NCI-H1694 (cell line): ENCODE measurements at places on chromosomes 5 and 9.
A peak's percentile ranks its signal among the peaks of the same experiment; 100 is the strongest.

- no peak for DNase-seq
Observed at GRCh38 chr5:113425909-113426308, 8.9 kb downstream of the TSSK1B start.

DNA sequence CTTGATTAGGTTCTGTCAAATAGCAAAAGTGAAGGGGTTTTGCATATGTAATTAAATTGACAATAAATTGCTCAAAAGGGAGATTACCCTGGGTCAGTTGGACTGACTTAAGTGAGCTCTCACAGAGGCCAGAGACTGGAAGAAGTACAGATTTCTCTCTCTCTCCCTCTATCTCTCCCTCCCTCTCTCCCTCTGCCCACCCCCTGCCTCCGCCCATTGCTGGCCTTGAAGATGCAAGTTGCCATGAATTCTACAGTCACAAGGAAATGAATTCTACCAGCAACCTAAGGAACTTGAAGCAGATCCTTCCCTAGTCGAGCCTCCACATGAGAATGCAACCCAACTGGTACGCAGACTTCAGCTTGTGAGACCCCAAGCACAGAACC is 119.2 kb downstream of the LPAR1 start:
- no peak for DNase-seq

DNA sequence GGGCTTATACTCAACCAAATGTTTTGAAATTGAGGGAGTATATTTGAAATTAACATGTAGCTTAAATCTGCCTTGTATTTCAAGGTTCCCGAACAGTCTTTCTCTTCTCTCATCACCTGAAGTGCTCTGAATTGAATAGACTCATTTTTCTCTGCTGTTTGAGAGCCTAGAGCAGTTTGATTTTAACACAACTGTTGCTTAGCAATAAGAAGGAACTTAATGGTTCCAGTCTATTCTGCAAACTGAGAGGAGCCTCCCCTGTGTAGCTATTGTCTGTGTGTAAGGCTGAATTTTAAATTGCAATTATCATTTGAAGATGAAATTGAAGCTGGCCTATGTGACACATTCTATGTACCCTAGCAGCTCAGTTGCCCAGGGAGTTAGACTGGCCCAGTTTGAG is 87.1 kb upstream of the CKMT2 start:
- no peak for DNase-seq

GRCh38 chr5:59000211-59000610 is 417.3 kb downstream of the RAB3C start:
- no peak for DNase-seq

GRCh38 chr5:133293960-133294359 is 242.1 kb downstream of the HSPA4 start:
- no peak for DNase-seq

GRCh38 chr5:80754900-80755299 is 100.1 kb upstream of the DHFR start:
- DNase-seq, result peak; percentile 60

DNA sequence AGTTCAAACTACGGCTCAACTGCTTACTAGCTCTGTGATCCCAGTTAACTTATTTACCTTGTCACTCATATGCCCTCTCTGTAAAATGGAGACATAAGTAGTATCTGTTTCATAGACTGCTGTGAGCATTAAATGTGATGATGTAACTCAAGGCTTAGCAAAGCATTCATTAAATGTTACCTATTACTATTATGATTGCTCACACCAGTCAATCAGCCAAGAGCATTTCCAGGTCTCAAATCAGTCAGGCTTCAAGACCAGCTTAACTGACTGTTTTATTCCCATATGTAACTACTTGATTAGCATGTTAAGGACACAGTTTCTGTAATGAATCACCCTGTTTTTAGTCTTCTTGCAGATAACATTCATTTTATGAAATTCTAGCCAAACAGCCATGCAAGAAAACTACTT is 413.3 kb downstream of the MLLT3 start:
- DNase-seq, result no peak

DNA sequence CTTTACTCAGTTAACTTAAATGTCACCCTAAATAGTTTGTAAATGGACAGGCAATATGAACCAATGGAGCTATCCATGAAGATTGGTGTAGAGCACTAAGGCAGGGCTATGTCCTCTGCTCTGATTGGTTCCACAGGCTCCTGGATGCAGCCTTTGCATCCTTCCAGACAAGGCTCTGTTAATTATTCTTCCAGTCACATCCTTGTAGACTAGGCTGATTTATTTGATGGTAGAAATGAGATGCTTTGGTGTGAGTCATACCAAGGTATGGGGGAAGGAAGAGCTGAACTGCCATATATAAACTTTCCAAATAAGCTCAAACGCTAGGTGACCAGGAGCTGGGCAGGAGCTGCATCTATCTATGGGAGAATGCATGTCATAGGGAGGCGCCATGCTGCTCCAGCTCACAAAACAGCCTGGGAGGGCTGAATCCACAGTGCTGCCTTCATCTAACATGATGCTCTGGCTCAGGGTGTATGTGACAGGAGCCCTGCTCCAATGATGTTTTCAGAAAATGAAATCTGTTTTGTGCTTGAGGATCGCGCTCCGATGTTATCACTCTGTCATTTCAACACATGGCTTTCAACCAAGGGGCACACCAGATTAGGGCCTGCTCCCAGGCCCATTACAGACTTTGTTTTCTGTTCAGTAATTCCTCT is 818.0 kb upstream of the ZNF608 start:
- no peak for DNase-seq

GRCh38 chr5:96516631-96517071 is 83.6 kb upstream of the PCSK1 start:
- DNase-seq, result no peak

- no peak for DNase-seq
Observed at GRCh38 chr5:2166306-2166978, 283.7 kb upstream of the IRX4 start.

- DNase-seq, result no peak
Observed at GRCh38 chr9:127835991-127836516, 18.4 kb downstream of the ENG start.

DNA sequence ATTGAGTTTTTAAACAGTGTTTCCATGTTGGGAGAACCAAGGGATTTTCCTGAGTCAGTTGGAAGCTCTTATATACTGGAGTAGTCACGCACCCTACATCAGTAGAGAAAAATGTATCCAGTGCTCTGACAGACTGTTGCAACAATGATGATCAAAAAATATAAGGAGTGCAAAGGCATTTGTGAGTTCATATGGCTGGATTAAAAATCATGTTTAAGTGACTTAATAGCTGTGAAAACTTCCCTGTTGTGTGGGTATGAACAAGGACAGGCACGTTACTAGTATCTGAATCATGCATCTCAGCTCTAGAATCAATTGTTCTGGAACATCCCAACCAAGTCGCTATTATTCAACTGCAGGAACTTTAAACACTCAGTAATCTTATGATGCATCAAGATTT is 229.7 kb downstream of the ROR2 start:
- DNase-seq, result no peak

- DNase-seq, result no peak
Observed at GRCh38 chr9:138065287-138065686, 187.7 kb downstream of the CACNA1B start.

- no peak for DNase-seq
Observed at GRCh38 chr5:13659391-13659790, 285.1 kb downstream of the DNAH5 start.

DNA sequence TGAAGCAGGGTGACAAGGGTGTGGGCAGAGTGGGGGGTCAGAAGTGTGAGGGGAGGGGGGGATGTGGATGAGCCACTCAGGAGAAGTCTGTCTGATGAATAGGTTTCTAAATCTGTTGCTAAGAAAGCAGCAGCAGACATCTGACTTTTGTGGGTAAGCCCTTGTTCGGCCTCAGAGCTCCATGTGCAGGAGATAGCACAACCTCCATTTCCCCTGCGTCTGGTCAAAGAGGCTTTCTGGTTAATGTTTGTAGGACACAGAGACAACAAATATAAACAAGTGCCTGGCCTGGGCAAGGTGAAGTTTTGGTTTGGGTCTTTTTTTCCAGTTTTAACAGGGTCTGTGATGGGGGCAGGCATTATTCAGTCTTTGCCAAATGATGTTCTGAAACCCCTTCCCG is 57.0 kb upstream of the GNE start:
- DNase-seq, result no peak

- no peak for DNase-seq
Observed at GRCh38 chr9:95124582-95125367, 192.7 kb downstream of the FANCC start.

- DNase-seq, result no peak
Observed at GRCh38 chr5:1108865-1109174, 3.0 kb downstream of the SLC12A7 start.

- no peak for DNase-seq
Observed at GRCh38 chr5:123496892-123497291, 15.1 kb upstream of the CSNK1G3 start.

GRCh38 chr5:158988987-158989730 is 110.6 kb downstream of the EBF1 start:
- no peak for DNase-seq

DNA sequence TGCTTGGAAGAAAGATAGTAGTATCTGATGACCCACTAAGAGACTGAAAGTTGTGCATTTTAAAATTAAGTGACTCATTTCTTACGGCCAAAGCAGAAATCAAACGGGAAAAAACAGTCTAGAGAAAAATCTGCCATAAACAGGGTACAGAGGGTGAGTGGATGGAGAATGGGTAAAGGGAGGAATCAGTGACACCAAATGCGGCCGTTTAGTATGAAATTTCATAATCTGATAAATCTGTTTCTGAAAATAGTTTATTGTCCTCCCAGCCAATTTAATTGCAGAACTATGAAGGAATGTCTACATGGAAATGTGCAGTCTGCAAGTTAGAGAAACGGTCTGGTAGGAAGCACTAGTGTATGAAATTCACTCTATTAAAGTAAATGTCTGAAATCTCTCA is 39.5 kb downstream of the ADAMTS12 start:
- DNase-seq, result no peak

- no peak for DNase-seq
Observed at GRCh38 chr9:35616681-35617459, 1.3 kb downstream of the CD72 start.

DNA sequence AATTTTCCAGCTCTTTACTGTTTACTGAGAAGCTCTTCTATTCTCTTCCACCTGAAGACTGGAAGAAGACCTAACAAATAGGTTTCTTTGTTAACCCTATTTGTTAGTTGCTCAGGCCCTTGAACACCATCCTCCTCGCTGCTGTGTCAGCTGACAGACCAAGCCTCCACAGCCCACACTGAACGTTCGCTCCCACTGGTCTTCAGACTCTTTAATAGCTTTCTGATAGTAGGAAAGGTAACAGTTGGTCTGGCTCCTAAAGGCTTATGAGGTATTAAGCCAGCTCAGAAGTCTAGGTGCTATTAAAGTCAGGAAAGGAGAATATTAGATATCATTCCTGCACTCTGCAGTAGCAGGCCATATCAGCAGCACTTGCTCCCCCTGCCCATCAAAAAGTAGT is 23.3 kb upstream of the F2R start:
- DNase-seq, result no peak

GRCh38 chr5:74935752-74936091 is 69.5 kb upstream of the FAM169A start:
- DNase-seq, result no peak
